ENCODE measurements at places on chromosomes 13 and 19. TPM values are rescaled to one million over a fixed set of nuclear protein-coding genes. Genes with fewer than 3 reads are reported as not detected.

KRTDAP gene
- not detected for total RNA-seq

CBY2 gene
- not detected for total RNA-seq

PTBP1 gene
- 604 TPM for total RNA-seq

TEX29 gene
- total RNA-seq, result 0.67 TPM

KLK2 gene
- total RNA-seq, result not detected

PSG2 gene
- not detected for total RNA-seq

RBM42 gene
- 109 TPM for total RNA-seq

TMPRSS9 gene
- total RNA-seq, result not detected

FXYD7 gene
- total RNA-seq, result not detected

CFAP97D2 gene
- total RNA-seq, result not detected

GRCh38 chr19:10500247-10500592, 2.9 kb downstream of the KEAP1 start:
- H3K4me3 ChIP-seq, result peak overlapping the region; percentile 82
- H3K36me3 ChIP-seq, result peaks cover 4% of the 10 kb centered on the region
- H3K27ac ChIP-seq, result peak overlapping the region; percentile 19
- no peak for DNase-seq
- no peaks in the 10 kb centered on the region for H3K27me3 ChIP-seq
- peaks cover 32% of the 10 kb centered on the region for H3K4me1 ChIP-seq

- no peak for DNase-seq
- no peaks in the 10 kb centered on the region for H3K4me1 ChIP-seq
- H3K4me3 ChIP-seq, result no peak overlapping the region
- no peaks in the 10 kb centered on the region for H3K36me3 ChIP-seq
- H3K27ac ChIP-seq, result no peak overlapping the region
- H3K27me3 ChIP-seq, result peaks cover 25% of the 10 kb centered on the region
These were observed 9.1 kb upstream of the ACOD1 start for GRCh38 chr13:76939215-76939614.

GRCh38 chr19:10915130-10916091, 13.0 kb downstream of the YIPF2 start:
- H3K4me3 ChIP-seq, result no peak overlapping the region
- no peaks in the 10 kb centered on the region for H3K27me3 ChIP-seq
- no peak overlapping the region for H3K27ac ChIP-seq
- H3K36me3 ChIP-seq, result no peaks in the 10 kb centered on the region
- H3K4me1 ChIP-seq, result no peaks in the 10 kb centered on the region

DNA sequence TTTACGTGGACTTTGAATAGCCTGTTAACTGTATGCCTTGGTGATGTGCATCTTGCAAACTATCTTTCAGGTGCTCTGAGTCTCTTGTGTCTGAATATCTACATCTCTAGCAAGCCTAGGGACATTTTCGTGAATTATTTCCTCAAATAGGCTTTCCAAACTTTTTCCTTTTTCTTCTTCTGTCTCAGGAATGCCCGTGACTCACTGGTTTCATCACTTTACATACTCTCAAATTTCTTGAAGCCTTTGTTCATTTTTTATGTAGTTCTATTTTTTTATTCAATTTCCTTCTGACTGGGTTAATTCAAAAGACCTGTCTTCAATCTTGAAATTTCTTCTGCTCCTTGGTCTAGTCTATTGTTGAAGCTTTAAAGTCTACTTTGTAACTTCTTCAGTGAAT, 332.2 kb downstream of the OXGR1 start:
- no peaks in the 10 kb centered on the region for H3K27me3 ChIP-seq
- no peak overlapping the region for H3K4me3 ChIP-seq
- peaks cover 6% of the 10 kb centered on the region for H3K36me3 ChIP-seq
- no peaks in the 10 kb centered on the region for H3K4me1 ChIP-seq

GRCh38 chr13:64992314-64992713, 2237.8 kb downstream of the PCDH9 start:
- H3K36me3 ChIP-seq, result no peaks in the 10 kb centered on the region
- H3K27ac ChIP-seq, result no peak overlapping the region
- no peak overlapping the region for H3K4me3 ChIP-seq
- no peak for DNase-seq

DNA sequence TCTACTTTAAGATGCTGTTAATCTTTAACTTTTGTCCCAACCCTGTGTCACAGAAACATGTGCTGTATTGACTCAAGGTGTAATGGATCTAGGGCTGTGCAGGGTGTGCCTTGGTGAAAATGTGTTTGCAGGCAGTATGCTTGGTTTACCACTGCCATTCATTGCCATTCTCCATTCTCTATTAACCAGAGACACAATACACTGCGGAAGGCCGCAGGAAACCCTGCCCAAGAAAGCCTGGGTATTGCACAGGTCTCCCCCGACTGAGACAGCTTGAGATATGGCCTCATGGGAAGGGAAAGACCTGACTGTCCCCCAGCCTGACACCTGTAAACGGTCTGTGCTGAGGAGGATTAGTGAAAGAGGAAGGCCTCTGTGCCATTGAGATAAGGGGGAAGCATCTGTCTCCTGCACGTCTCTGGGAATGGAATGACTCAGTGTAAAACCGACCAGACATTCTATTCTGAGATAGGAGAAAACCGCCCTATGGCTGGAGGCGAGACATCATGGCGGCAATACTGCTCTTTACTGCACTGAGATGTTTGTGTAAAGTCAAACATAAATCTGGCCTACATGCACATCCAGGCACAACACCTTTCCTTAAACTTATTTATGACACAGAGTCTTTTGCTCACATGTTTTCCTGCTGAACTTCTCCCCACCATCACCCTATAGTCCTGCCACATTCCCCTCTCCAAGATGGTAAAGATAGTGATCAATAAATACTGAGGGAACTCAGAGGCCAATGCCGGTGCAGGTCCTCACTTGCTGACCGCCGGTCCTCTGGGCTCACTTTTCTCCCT, 13.1 kb upstream of the ZNF888 start:
- H3K36me3 ChIP-seq, result no peaks in the 10 kb centered on the region
- H3K27ac ChIP-seq, result no peak overlapping the region
- no peak for DNase-seq
- H3K27me3 ChIP-seq, result no peaks in the 10 kb centered on the region
- H3K4me1 ChIP-seq, result peaks cover 38% of the 10 kb centered on the region
- no peak overlapping the region for H3K4me3 ChIP-seq

DNA sequence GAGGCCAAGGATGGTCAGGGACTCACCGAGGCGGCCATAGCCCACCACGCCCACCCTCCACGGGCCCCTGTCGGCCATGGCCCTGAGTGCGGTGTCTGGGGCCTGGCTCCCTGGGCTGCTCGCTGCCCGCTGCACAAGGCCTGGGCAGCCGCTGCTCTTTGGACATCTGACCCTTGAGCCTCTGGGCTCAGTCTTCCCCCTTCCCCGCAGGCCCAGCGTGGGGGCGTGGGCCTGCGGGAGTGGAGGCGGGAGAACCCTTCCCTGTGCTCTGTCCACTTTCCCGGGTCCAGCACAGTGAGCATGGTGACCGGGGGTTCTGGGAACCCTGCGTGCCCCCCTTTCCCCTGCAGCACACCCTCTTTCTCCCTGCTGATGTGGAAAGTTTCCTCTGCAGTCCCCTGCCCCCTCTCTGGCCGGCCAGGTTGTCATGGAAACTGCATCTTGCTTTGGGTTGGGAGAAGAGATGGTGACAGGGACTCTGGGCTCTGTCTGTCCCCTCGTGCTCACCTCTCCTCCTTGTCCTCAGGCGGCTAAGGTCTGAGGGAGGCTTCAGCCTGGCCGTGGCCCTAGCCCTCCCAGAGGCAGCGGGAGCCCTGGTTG, at the start of gene ASPDH:
Gene ASPDH, minus strand, starts transcription at position 168 of the 600 bp plus-strand sequence. Its CDS starts 90 bp downstream, at position 78.
- DNase-seq, result no peak
- H3K27ac ChIP-seq, result peak within 1 kb of the TSS; percentile 31
- no peaks in the 10 kb centered on the region for H3K36me3 ChIP-seq

- no peak overlapping the region for H3K27ac ChIP-seq
- no peak overlapping the region for H3K4me3 ChIP-seq
- no peak for DNase-seq
These were observed 16.1 kb upstream of the TPP2 start for GRCh38 chr13:102580552-102581169.

DNA sequence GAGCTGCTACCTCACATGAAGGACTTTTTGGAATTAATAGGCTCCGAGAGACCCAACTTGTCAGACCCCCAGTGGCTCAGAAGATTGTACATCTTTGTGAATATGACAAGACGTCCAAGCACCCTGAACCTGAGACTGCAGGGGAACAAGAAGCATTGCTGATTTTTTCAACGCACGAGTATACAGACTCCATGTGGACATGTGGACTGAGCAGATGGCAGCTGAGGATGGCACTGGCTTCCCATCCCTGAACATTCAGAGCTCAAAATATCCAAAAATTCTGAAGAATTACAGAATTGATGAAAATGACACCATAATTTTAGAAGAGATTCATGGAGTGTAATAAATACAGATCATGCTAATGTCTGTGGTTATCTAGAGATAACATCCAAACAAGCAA, 254.1 kb downstream of the MZT1 start:
- H3K4me1 ChIP-seq, result no peaks in the 10 kb centered on the region
- no peak overlapping the region for H3K27ac ChIP-seq
- no peaks in the 10 kb centered on the region for H3K36me3 ChIP-seq
- DNase-seq, result no peak
- H3K27me3 ChIP-seq, result no peaks in the 10 kb centered on the region

DNA sequence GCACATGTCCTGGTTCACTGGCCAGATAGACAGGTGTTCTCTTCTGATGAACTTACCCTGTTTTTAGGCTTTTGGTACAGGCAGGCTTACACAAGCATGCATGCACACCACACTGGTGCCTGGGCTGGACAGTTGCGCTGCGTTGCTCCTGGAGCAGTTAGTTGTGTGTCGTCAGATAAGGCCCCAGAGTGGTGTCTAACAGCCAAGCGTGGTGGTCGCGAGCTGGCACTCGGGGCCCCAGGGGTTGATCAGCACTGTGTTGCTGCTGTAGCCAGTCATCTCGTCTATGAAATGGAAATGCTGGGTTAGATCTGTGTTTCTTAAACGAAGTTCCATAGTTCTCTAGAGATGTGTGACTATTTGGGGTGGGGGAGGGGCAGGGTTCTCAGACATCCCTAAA, 24.6 kb upstream of the TEX29 start:
- no peaks in the 10 kb centered on the region for H3K27me3 ChIP-seq
- peaks cover 9% of the 10 kb centered on the region for H3K4me1 ChIP-seq
- no peak overlapping the region for H3K4me3 ChIP-seq
- peaks cover 11% of the 10 kb centered on the region for H3K36me3 ChIP-seq
- DNase-seq, result no peak

GRCh38 chr19:18574691-18575291, 3.1 kb downstream of the UBA52 start:
- H3K36me3 ChIP-seq, result peaks cover 8% of the 10 kb centered on the region
- H3K4me3 ChIP-seq, result peak overlapping the region; percentile 15
- H3K27me3 ChIP-seq, result no peaks in the 10 kb centered on the region
- no peak for DNase-seq

GRCh38 chr19:45766869-45767346, 2.1 kb downstream of the SIX5 start:
- H3K27me3 ChIP-seq, result no peaks in the 10 kb centered on the region
- peak overlapping the region; percentile 48 for H3K4me3 ChIP-seq
- H3K27ac ChIP-seq, result no peak overlapping the region
- H3K4me1 ChIP-seq, result peaks cover 4% of the 10 kb centered on the region
- DNase-seq, result no peak

- H3K4me1 ChIP-seq, result peaks cover 4% of the 10 kb centered on the region
- no peak for DNase-seq
- H3K27ac ChIP-seq, result peak overlapping the region; percentile 10
- no peaks in the 10 kb centered on the region for H3K36me3 ChIP-seq
These were observed 165.1 kb downstream of the PCCA start for GRCh38 chr13:100254002-100254401.

- DNase-seq, result no peak
- peak overlapping the region; percentile 49 for H3K4me3 ChIP-seq
- no peak overlapping the region for H3K27ac ChIP-seq
- peaks cover 30% of the 10 kb centered on the region for H3K4me1 ChIP-seq
These were observed 5.0 kb downstream of the LYL1 start for GRCh38 chr19:13097463-13098258.

- H3K4me3 ChIP-seq, result peak overlapping the region; percentile 93
- H3K27ac ChIP-seq, result peak overlapping the region; percentile 81
- H3K4me1 ChIP-seq, result peaks cover 58% of the 10 kb centered on the region
- no peaks in the 10 kb centered on the region for H3K36me3 ChIP-seq
These were observed 493 bp upstream of the PDE4A start for GRCh38 chr19:10419646-10420443.

GRCh38 chr13:64239372-64239771, 2823.7 kb upstream of the PCDH20 start:
- H3K36me3 ChIP-seq, result peaks cover 4% of the 10 kb centered on the region
- no peaks in the 10 kb centered on the region for H3K4me1 ChIP-seq
- no peak overlapping the region for H3K27ac ChIP-seq
- DNase-seq, result no peak
- no peak overlapping the region for H3K4me3 ChIP-seq

DNA sequence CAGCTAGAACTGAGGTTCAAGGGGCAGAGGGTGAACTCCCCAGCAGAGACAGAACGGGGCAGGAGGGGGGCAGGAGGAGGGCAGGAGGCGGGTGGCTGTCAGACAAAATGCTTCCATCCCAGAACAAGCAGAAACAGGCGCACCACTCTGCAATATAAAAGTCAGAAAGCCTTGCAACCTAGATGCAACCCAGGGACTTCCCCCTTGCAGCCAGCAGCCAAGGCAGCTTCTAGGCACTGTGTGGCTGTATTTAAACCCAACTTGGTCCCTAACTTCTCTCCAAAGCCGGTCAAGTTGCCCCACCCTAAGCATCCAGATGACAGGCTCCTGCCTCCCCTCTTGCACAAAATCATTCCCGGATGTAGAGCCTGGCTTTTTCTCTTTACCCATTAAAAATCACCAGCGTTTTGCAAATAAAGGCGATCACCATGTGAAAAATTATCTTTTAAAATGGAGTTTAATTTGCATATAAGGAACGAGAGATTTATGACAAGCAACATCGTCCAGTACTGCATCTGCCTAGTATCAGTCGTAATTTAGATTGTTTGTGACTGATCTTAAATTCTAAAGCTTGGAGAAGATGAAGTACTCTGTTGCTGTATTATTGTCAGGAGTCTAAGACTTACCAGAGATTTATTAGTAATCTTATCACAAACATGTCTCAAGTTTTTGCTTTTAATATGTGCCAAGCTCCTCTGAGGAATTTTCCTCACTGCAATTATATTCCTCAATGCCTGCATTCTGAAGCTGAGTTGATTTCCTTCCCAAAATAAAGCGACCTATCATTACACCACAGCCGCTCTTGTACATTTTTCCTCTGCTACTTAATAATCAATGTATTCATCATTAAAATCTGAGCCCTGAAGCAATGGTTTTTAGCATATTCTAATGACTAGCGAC, 307.1 kb upstream of the ZNF507 start:
- no peak overlapping the region for H3K4me3 ChIP-seq
- no peaks in the 10 kb centered on the region for H3K36me3 ChIP-seq
- DNase-seq, result no peak
- H3K27ac ChIP-seq, result no peak overlapping the region
- peaks cover 2% of the 10 kb centered on the region for H3K4me1 ChIP-seq

All from natural killer cell treated with Interleukin-12 subunit alpha and Interleukin-12 subunit beta and Interleukin-15 and Interleukin-18, amount 100 ng/mL, for 72 hours (primary cell).